ENCODE measurements at places on chromosomes 12 and 14.

DNA sequence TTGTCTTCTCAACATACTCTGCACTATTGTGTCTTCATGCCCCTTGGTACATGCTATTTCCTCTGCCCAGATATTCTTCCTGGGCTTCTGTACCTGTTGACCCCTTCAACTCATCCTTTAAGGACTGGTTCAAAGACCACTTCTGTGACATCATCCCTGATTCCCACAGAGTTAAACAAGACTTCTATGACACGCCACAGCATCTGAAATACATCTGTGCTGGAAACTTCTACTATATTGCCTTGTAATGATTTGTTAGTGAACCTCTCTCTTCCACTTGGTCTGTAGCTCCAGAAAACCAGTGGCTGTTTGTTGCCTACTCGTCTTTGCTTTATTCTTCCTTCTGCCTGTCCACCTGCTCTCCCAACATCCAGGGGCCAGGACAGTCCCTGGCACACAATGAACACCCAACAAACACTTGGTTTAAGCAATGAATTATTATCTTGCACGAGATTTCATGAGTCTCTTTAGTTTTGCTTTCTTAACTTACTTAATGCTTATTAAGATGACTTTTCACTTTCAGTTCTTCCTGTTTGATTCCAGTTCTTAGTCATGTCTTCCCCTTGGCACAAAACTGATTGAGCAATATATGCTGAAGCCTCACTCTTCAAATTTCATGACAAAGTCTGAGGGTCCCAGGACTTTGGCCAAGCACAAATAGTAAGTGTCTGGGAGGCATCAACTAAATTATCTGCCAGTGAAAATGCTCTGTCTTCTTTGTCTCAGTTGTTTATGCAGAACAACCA, 485.9 kb downstream of the APAF1 start:
- DNase-seq, result no peak

- no peak for DNase-seq
Measured at GRCh38 chr14:26339381-26339780, 258.5 kb downstream of the NOVA1 start.

DNA sequence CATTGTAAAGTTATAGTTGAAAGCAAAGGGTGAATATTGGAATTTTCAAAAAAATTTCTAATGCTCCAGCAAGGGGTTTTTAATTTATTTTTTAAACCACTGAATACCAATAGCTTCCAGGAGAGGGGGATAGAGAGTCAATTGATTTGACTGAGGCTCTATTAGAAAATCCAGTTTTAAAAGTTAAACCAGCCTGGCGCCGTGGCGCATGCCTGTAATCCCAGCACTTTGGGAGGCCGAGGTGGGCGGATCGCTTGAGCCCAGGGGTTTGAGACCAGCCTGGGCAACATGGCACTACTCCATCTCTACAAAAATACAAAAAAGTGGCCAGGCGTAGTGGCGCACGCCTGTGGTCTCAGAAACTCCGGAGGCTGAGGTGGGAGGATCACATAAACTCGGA, 150.1 kb downstream of the SLC38A4 start:
- peak; percentile 10 for DNase-seq

DNA sequence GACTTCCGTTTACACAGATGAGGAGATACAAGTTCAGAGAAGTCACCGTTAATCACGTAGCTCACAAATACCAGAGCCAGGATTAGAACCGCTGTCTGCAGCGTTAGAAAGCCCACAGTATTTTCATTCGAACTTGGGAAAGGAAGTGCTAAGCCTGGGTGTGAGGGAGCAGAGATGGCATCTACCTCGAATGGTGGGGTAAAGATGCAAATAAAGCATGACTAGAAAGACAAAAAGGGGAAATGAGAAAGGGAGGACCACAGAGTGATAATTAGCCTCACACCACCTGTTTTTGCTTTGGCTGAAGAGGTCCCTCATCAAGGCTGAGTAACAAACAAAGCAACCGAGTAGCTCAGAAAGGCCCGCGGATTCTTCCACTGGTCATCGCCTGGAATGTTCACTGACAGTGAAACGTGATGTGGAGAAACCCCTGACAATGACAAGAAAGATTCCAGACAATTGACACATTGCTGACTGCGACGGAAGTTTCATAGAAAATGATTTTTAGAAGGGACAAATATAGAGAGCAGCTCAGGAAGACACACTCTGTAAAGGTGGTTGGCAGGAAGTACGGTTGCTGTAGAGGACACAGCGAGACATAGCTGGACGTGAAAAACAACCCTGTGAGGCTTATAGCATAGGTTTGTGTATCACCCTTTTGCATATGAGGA, 31.5 kb upstream of the BHLHE41 start:
- DNase-seq, result no peak

- DNase-seq, result no peak
Measured at GRCh38 chr12:79925492-79925891, 9.4 kb downstream of the PPP1R12A start.

- DNase-seq, result no peak
Measured at GRCh38 chr14:77259025-77259715, 11.8 kb downstream of the NGB start.

DNA sequence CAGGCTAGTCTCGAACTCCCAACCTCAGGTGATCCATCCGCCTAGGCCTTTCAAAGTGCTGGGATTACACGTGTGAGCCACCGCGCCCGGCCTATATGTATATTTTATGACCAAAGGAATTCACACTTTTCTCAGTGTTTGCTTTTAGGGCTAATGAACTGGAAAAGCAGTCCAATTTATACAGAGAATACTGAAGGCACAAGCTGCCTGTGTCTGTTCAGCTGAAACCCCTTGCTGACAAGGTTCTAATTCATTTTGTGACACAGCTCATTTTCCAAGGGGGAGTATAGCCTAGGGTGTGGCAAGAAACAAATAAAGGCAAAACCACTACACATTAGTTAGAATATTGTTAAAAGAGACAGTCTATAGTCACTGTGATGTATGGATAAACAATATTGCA, 18.3 kb upstream of the NEMF start:
- no peak for DNase-seq

DNA sequence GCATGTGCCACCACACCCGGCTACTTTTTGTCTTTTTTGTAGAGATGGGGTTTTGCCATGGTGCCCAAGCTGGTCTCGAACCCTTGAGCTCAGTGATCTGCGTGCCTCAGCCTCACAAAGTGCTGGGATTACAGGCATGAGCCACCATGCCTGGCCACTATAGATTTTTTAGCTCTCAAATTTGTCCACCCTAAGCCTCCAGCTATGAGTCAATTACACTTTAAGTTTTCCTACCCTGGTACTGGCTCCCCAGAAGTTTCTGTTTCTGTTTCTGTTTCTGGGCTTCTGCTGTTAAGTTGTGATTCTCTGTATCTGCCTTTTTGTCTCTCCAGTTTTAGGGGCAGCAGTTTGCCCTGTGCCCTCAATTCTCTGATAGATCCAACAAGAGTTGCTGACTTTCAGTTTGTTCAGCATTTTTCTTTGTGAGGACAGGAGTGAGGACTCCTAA, 4.4 kb upstream of the TINF2 start:
- no peak for DNase-seq

DNA sequence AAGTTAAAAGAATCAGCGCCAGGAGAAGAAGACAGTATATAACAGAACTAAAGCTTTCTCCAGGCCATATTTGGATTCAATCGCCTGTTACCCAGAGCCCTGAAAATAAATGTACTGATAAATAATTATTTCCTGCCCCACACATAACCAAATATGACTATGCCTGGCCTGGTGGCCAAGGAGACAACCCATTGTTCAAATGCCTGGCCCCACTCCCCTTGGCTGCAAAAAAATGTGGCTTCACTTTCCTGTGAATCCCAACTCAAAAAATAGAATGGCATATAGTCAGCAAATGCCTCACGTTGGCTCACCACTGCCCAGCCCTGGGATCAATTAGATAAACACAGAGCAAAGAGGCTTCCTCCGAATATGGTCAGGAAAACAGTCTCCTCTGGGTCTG, 472.1 kb downstream of the BCL11B start:
- no peak for DNase-seq

- DNase-seq, result no peak
Measured at GRCh38 chr12:97168804-97169203, 261.7 kb downstream of the NEDD1 start.

GRCh38 chr14:69694730-69695281, 72.1 kb upstream of the SRSF5 start:
- no peak for DNase-seq

GRCh38 chr14:70655110-70655826, 13.6 kb downstream of the TTC9 start:
- DNase-seq, result no peak

- no peak for DNase-seq
Measured at GRCh38 chr12:68497702-68498101, 113.0 kb upstream of the RAP1B start.

GRCh38 chr14:52551696-52552062, 626 bp downstream of the TXNDC16 start:
- no peak for DNase-seq

Data from HuH-7 (cell line).